SJSA1 (cell line): ENCODE measurements at places on chromosomes 2 and 18.

GRCh38 chr2:161547130-161547529 is 77.1 kb upstream of the SLC4A10 start:
- no peak for DNase-seq

DNA sequence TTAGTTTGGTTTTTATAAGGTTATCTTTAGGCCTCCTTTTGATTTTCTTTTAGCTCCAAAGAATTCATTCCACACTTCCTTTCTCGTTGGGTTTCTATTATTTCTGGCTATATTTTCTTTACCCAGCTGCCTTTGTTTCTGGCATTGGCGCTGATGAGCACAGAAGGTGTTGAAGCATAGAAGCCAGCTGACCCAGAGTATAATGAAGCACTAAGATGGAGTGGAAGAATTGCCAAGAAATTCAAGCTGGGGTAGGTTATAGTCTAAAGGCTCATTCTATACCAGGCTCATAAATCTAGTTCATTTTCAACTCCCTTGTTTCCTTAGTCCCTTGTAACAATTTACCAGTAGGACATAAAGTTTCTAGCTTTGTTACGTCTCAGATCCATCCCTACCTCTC is 169.5 kb downstream of the HRH4 start:
- DNase-seq, result no peak

GRCh38 chr2:64860276-64860885 is 128.8 kb upstream of the SLC1A4 start:
- DNase-seq, result no peak

DNA sequence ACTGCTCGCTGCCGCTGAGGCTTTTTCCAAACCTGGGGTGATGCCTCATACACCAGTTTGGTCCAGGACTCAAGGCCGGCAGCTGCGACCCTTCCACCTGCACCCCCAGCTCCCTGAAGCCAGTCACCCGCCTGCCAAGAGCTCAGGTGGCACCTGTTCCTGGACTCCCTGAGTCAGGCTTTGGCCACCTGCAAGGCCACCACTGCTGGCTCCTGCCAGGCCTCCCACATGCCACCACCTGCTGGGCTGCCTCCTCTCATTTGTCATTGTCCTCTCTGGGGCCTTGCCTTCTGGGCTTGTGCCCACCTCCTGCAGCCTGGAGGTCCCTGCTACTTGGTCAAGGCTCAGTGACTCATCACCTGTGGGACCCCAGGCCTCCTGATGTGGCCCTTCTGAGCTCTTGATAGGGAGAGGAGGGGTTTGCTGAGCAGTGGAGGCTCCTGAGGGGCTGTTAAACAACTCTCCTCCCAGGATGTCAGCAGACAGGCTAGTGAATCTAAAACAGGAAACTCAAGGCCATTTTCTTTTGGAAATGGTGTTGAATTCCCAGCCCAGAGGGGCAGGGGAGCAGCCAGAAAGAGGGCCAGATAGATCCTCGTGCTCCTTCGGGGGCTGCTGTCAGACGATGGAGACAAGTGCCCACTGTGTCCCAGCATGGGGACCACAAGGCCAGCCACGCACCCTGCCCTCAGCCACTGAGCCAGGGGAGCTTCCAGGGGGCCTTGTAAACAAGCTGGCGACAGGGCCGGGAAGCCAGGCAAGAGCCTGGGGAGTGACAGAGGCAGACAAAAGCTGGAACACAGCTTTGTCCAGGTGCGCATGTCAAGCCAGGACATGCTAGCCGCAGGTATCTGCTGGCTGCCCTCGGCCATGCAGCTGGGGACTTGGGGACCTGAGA is 416.8 kb downstream of the LRATD1 start:
- DNase-seq, result no peak

DNA sequence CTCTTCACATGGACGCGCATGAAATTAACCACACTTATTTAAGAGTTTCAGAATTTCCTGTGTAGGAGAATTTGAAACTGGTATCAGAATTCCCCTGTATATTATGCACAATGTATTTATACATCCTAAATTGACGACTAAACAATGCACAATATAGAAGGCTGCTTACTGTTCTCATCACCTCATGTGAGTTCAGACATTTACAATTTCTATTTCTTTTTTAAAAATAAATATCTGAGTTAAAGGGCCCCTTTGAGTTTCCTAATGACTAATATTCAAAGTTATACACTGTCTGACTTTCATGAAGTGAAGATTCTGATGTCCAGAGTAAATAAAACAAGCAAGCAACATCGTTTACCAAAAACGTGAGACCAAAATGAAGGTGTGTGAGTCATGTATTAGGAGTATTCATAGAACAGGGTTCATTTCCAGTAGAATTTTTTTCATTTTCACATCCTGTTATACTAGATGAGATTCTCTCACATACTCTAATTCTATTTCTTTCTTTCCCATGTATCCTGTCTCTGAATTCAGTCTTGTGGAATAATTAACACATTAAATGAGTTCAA is 406.2 kb downstream of the NUP35 start:
- DNase-seq, result no peak

- no peak for DNase-seq
These were observed 35.3 kb downstream of the EIPR1 start for GRCh38 chr2:3342324-3342723.

- DNase-seq, result peak; percentile 64
These were observed 439.5 kb downstream of the MEIS1 start for GRCh38 chr2:66874411-66874810.

DNA sequence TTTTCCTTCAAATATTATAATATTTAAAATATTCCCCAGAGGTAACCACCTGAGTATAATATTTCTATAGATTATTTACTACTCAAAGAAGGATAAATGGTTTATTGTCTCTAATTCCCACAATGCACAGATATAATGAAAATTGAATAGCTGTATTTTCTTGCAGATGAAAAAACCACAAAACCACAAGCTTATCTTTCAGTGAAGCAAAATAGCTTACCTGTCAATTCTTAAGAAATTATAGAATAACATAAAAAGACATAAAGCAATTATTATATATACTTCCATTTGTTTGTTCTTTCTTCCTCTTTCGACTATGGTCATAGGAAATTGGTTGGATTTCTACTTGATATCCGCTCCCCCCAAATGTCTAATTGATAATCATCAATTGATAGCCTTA is 98.8 kb downstream of the BARD1 start:
- DNase-seq, result no peak

- peak; percentile 47 for DNase-seq
These were observed 130.4 kb downstream of the COL4A4 start for GRCh38 chr2:227033471-227034148.

GRCh38 chr18:77004555-77005380 is 127.8 kb downstream of the MBP start:
- no peak for DNase-seq

DNA sequence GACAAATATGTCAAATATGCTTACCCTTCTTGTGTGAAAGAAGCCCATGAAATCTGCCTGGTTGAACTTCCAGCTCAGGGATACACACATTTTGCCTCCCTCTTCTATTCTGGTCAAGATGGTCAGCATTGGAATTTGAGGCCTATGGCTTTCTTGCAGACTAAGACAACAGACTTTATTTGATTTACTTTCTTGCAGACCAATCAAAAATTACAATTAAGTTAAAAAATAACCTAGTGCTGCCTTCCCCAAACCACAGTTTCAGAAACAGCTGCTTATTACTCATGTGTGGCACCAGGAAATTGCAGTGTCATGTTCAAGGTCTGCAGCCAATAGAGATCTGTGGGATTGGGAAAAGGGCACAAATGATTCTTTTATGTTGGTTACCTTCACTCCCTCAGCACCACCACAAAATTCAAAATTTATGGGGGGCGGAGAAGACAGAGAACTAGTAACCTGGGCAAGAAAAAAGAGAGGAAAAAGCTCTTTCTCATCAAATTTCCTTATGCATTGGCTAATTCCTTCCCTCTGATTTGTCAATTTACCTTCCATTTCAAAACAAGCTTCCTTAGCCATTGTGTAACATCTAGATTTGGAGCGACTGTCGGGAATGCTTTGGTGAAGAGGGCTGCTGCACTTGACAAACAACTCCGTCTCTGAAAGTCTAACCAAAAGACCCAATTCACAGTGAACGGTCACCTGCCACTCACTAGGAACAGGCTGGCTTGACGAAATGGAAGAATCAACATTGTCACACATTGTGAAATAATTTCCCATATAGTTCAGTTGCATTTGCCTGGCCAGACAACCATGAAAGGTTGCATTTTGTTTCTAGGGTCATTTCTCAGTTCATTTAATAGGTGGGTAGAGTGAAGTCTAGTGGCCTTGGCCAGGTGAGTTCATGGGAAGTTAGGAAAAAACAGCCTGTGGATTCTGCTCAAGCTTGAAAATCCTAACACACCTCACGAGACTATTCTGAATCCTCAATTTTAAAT is 100.4 kb upstream of the FZD5 start:
- DNase-seq, result no peak

- no peak for DNase-seq
These were observed 200.8 kb upstream of the STON1 start for GRCh38 chr2:48328942-48329723.

DNA sequence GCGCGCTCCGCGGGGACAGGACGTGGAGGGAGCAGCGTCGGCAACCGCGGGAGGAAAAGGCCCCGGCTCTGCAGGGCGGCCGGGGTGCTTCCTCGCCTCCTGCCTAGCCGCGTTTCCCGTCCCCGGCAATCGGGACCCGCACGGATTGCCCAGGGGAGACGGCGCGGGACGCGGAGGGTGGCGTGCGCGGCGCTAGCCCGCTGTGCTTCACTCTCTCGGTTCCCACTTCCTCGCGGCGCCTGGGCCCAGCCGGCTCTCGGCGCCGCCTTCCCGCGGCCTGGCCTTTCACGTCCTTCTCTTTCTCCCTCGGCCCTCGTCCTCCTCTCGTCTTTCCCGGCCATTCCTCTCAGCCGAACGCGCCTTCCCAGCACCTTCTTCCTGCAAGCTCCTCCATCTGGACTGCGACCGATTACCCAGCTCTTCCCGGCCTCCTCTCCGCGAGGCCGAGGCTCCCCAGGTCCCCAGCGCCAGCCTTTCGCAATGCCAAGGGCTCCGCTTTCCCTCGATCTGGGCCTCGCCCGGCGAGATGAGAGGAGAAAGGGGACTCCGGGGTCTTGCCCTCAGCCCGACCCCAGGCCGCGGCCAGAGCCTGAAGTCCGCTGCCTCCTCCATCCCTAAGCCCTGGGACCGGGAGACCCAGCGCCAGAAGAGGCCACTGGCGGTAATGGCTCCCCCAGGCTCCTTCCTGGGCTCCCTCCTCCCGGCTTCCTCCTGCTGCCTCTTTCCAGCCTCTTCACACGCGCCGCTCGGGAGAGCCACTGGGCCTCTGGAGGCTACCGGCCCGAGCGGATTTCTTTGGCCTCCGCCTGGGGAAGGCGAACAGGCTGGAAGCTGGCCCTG is 34.3 kb upstream of the ATP6V1B1 start:
- no peak for DNase-seq

DNA sequence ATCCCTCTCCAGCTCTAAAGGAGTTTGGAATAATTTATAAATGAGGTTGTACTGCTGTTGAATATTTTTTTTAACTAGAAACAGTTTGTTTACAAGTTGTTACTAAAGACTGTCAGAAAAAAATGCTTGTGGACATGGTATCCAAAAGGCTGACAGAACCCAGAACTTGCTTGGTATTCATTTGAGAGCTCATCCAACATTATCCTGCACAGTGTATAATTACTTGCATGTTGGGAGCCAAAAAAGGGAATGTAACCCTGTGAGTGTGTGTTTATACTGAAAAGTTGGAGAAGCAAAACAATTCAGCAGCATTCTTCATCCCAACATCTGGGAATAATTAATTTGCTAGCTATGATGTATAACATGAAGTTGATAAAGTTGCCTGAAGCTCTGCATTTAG is 42.1 kb upstream of the EHBP1 start:
- DNase-seq, result no peak

GRCh38 chr2:12257476-12257875 is 459.3 kb upstream of the TRIB2 start:
- DNase-seq, result no peak

- no peak for DNase-seq
These were observed 111.4 kb downstream of the NFATC1 start for GRCh38 chr18:79507076-79507545.
